ENCODE measurements at places on chromosomes 6 and 20. TPM values are rescaled to one million over a fixed set of nuclear protein-coding genes. Genes with fewer than 3 reads are reported as not detected.

DNA sequence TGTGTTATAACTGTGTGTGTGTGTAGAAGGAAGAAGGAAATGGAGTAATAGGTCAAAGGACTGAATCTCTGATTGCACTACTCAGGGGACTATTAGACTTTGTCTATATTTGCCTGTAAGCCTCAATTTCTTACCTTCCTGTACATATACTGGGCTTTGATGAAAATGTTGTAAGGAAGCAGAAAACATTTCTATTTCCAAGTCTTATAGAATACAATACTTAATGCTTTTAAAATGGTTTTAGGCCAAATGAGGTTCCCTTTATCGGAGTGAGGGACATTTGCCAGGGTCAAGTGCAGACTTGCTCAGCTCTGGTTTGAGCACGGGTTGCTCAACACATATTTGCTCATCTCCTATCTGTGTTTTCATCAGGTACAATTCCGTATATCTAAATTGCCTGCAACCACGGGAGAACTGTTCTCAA is 28.3 kb downstream of the MEP1A start:
- no peak for DNase-seq

GRCh38 chr20:14902432-14903089 is 565.1 kb upstream of the FLRT3 start:
- DNase-seq = no peak

The MYBL2 gene
- 19.9 TPM for total RNA-seq

The PBOV1 gene
- total RNA-seq = not detected
